ENCODE measurements at places on chromosomes 11 and 22. TPM values are rescaled to one million over a fixed set of nuclear protein-coding genes. Genes with fewer than 3 reads are reported as not detected.

TNNT3 gene
- 8.8 TPM for total RNA-seq

TTC38 gene
- 23.3 TPM for total RNA-seq

ADM gene
- total RNA-seq = 76.1 TPM

ABTB2 gene
- total RNA-seq = 10.5 TPM

GRCh38 chr22:44427611-44428470, 70.2 kb downstream of the RTL6 start:
- no peak for DNase-seq

DNA sequence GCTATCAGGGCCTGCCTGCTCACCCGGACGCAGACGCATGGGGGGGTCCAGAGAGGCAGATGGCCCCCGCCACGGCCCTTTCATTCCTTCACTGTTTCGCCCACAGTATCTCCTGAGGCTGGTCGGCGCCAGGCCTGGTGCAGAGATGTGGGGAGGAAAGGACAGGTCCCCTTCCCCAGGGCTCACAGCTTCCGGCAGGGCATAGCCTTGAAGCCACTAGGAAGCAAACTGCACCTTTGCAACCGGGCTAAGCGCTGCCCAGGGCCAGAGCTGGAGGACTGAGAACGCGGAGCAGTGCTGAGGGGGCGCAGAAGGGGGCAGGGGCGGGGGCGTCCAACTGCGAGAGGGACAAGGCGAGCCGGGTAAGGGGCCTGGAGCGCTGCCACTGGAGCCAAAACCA, 20.2 kb upstream of the FLRT1 start:
- no peak for DNase-seq

DNA sequence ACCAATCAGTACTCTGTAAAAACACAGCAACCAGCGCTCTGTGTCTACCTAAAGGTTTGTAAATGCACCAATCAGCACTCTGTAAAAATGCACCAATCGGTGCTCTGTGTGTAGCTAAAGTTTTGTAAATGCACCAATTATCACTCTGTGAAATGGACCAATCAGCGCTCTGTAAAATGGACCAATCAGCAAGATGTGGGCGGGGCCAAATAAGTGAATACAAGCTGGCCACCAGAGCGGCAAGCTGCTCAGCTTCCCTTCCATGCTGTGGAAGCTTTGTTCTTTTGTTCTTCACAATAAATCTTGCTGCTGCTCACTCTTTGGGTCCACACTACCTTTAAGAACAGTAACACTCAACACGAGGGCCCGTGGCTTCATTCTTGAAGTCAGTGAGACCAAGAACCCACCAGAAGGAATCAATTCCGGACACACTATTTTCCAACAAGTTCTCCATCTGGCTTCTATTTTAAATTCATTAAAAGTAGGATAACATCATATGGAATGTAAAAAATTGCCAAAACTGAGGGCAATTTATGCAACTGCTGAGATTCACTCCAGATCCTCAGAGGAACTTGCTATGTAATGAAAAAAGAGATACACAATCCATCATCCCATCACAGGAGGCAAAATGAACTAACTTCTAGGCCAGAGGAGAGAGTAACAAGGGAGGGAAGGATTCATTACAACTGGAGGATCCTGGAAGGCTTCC, 3.1 kb upstream of the PANX1 start:
- no peak for DNase-seq

All from aorta (tissue), 5 donors.